Muscle of back (tissue), 13 donors: ENCODE measurements at places on chromosomes 5 and 9. TPM values are rescaled to one million over a fixed set of nuclear protein-coding genes. Genes with fewer than 3 reads are reported as not detected.
A peak's percentile ranks its signal among the peaks of the same experiment; 100 is the strongest.

- no peak for DNase-seq
These were observed 40.4 kb upstream of the HSPB3 start for GRCh38 chr5:54415147-54415546.

GRCh38 chr5:140978260-140978659, 12.0 kb downstream of the PCDHAC2 start:
- DNase-seq, result no peak

DNA sequence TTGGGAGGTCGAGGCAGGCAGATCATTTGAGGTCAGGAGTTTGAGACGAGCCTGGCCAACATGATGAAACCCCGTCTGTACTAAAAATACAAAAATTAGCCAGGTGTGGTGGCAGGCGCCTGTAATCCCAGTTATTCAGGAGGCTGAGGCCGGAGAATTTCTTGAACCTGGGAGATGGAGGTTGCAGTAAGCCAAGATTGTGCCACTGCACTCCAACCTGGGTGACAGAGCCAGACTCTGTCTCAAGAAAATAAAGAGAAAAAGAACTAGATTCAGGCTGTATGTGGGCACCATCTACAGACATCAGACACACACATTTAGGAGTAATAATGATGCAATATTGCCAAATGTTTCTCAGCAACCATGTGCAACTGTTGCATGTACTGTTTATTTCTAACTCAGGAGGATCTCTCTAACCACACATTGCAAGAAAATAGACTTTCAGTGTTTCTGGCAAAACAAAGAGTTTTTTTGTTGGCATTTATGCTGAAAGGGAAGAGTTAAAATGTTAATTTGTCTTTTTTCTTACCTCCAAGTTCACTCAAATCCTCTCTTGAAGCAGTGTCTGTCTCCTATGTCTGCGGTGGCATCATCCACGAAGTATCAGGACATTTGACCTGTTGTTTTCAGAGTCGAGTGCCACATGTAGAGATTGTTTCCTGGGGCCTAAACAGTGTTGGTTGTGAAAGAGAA, 5.1 kb upstream of the ORM1 start:
- peak; percentile 13 for DNase-seq

DNA sequence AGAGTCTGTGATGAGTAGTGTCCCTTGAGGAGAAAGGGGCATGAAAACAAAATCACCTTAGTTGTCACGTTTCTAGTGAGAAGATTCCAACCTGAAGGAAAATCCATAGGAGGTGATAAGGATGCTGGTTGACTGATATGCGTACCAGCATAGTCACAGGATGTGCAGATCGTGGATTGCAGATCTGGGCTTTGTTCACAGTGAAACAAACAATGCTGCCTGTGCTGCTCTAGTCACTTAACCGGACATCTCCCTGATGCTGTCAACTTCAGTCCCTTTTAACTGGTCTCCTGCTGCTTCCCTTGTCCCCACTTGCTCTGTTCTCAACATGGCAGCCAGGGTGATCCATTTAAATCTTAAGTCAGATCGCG, 89.7 kb downstream of the IQGAP2 start:
- DNase-seq, result no peak

DNA sequence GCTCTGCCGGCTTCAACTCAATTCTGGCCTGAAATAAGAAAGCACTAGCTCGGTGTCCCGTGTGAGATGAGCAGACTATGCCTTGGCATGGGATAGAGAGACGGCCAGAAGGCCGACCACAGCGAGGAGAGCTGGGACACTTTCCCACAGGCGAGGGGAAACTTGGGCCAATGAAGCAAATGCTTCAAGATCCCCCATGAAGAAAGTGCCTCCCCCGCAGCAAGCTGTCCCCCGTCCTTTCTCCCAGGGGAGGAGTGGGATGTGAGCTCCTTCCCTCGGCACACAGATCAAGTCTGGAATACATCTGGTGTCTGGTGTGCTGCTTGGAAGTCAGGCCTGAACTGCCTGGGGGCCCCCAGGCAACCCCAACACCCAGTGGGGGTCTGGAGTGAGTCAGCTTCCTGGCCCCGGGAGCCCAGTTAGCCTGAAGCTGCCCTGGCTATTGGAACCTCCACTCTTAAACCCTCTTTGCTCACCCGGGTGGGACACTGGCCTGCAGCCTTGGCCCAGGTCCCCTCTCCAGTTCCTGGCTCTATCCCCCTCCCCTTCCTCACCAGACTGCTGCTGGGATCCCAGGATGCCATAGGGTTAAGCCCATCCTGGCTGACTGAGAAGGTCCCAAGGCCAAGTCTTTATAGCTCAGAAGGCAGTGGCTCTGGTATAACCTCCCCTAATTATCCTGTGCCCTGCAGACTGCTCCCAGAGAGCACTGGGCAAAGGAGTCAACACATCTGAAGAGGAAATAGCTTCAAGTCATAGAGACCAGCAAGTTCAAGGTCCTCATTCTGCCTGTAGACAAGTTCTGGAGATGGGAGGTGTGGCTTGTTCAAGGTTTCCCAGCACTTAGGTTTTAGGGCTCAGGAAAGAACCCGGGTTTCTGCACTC, 205.3 kb downstream of the TTLL11 start:
- no peak for DNase-seq

DNA sequence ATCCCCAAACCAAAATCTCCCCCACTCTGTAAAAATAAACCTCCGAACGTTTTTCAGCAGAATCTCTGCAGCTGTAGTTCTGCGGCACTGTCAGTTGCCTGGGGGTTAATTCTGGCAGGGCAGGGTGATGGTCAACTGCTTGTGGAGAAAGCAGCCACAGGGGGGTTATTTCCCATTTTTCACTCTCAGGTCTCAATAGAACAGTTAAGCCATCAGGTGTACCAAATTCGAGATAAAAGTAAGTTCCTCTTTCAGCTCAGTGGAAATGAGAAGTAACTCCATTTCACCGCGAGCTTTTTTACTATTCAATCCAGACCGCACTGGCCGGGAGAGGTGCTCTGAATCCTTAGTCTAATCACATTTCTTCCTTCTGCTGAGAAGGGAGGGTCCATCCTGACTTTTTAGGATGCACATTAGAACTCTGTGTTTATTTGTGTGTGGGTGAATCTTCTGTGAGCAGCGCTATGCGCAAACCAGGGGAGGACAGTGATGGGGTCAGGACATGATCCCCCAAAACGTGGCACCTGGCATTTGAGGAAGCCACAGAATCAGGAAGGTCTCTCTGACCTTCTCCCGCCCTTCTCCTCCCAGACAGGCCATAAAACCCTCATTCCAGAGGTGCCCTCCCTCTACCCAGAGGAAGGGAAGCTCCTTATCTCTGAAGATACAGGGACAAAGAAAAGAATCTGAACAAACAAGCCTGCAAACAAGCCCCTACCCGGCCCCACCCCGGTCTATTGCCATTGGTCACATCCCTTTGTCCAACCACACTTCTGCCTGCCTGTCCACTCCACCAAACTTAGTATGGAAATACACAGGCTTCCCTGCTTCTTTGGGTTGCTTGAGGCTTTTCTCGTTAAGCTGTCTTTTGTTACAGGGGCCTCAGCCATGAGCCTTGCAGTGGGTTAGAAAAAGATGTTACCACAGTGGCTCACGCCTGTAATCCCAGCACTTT, 229.0 kb downstream of the ROR2 start:
- DNase-seq, result no peak

- no peak for DNase-seq
These were observed 1.9 kb downstream of the FGF1 start for GRCh38 chr5:142683881-142684505.

- no peak for DNase-seq
These were observed 17.9 kb upstream of the FBP1 start for GRCh38 chr9:94657021-94657725.

GRCh38 chr5:178331491-178331996, 98.9 kb upstream of the PHYKPL start:
- DNase-seq, result peak; percentile 78

DNA sequence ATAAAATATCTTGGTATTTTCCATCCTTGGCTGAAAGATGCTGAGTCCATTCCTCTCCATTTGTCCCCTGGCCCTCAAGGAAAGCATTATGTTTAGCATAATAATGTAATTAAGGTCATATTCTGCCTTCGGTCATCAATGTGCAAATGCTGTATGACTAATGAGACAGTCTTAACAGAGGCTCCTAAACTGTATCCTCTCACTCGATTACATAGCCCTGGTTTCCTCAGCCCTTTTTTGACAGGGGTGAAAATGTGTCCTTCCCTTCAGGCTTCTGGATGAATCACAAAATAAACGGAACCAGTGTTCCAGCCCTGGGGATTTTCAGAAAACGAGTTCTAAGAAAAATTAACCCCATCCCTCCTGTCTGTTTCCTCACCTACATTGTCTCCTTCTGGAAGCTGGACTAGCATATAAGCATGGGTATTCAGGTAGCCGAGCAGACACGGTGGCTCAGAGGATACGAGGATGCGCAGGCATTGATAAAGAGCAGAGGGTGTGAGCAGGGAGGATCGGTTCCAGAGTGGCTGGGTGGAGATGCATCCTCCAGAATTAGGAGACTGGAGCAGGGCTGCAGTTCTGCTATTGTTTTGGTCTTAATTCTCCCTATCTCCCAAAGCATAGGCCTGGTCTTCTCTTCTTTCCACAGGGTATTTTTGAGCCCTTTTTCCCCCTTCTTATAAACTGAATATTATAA, 742.9 kb downstream of the TLR4 start:
- DNase-seq, result no peak

DNA sequence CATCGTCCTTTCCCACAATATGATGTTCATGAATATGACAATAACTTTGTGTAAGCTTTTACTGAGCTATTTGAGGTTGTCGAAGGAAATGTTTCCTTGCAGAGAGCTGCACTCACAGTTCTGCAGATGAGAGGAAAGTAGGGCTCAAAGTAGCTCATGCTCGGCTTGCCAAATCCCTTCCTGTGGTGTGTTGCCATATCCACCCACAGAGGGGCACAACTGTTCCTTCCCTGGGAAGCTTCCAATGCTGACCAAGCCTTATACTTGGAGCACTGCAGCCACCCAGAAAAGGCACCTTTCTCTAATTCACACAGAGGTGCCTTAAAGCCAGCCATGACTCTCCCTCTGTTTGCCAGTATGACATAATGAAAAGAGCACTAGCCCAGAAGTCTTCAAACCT, 390.3 kb downstream of the CAAP1 start:
- no peak for DNase-seq

DNA sequence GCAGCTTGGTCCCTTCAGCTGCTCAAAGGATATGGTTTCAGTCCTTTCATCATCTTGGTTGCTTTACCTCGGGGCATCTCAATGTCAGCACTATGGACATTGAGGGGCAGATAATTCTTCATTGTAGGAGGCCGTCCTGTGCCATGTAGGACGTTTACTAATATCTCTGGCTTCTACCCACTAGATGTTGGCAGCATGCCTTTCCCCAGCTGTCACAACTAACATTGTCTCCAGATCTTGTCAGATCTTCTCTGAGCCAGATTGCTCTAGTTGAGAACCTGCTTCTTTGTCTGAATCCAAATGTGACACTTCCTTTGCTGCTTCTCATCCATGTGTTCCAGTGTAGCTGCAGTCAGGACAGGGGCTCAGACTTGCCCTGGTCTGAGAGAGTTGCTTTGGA, 10.3 kb downstream of the PTPA start:
- DNase-seq, result peak; percentile 52

- no peak for DNase-seq
These were observed 7.9 kb upstream of the KCNMB1 start for GRCh38 chr5:170397059-170397458.

- no peak for DNase-seq
These were observed 614.1 kb downstream of the PTPRD start for GRCh38 chr9:9998491-9999287.

GRCh38 chr5:89106480-89106879, 223.5 kb upstream of the MEF2C start:
- no peak for DNase-seq

DNA sequence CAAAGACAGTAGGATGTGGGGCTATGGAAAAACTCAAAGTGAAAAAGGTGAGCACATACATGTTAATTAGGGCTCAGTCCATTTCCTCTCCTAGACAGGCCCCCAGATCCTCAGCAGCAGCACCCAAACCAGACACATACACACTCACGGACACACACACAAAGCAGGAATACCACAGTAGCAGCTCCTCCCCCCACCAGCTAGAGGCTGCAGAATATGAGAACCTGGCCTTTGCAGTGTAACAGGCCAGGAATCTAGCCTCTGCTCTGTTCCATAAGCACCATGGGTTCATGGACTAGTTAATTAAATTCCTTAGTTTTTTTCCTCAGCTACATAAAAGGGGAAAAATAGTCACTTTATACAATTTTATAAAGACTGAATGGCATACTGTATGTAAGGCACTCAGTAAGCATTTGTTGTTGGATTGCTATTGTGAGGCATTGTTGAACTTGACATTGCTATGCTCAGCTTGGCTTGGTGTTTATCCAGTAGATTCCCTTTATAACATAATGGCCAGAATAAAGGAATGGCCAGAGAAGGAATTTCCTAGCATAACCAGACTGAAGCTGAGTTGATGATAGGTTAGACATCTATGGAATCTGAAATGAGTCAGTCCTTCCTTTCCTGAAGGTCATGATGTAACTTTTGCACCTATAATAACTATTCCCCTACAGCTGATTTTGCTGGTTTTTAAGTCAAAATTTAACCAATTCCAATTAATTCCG, 186.8 kb downstream of the SEMA5A start:
- DNase-seq, result no peak

DNA sequence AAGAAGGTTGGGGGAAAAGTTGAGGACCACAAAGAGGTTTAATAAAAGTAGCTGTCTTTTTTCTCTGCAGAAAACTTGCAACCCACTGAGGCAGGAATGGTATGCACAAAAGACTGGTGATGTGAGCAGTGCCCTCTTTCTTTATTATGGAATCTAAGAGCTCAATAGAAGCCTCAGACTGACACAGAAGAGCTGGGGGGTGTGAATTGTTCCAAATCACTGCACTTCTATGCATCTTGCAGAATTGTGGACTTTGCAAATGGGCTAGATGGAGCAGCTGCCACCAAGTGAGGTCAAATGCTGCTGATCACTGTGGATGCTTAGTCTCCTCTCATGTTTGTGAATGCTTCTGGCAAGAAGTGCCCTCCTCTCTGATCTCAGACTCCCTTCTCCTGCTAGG, 227.1 kb downstream of the ZSWIM6 start:
- DNase-seq, result no peak

- no peak for DNase-seq
These were observed 831 bp downstream of the RMRP start for GRCh38 chr9:35656831-35657545.

DNA sequence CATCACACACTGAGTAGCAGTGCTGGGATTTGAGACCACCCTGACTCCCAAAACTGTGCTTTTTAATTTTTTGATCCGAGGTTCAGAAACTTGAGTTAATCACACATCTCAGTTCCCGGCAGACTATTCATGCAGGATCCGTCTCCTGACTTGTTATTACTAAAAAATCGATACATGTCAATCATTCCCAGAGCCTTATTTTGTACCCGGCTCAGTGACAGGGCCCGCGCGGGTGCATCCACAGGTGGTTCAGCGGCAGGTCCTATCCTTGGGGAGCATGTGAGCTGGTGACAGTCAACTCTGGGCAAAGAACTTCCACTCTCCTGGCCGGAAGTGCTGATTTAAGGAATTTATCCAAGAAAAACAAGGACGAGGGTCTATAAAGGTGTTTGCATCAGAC, 95.9 kb upstream of the MVB12B start:
- DNase-seq, result no peak

Gene TCERG1
- polyA plus RNA-seq, result 59.5 TPM

Gene C8G
- polyA plus RNA-seq, result 0.48 TPM

Gene SLC46A2
- not detected for polyA plus RNA-seq

Gene SLC22A4
- 2.9 TPM for polyA plus RNA-seq

Gene NDOR1
- polyA plus RNA-seq, result 10.6 TPM

Gene ECSCR
- 40.4 TPM for polyA plus RNA-seq

Gene SLCO4C1
- 2.3 TPM for polyA plus RNA-seq

Gene AFAP1L1
- 87.5 TPM for polyA plus RNA-seq

Gene RPP25L
- 22.2 TPM for polyA plus RNA-seq
